ENCODE measurements at places on chromosomes 3 and 15.

DNA sequence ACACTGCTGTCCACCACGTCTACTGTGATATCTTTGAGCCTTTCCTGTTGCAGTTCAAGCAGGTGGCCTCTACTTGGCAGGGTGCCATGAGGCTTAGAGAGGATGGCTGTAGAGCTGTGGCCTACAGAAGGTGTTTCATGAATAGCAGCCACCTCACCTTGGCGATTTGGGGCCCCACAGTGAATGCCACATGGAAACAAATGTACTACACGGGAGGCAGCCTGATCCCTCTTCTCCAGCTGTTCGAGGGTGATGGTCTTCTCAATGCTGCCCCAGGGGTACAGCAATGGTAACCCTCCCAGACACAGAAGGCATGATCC lies 70.7 kb downstream of the FAM43A start:
- no peak for DNase-seq

GRCh38 chr3:70360979-70361760 lies 48.7 kb upstream of the MDFIC2 start:
- no peak for DNase-seq

DNA sequence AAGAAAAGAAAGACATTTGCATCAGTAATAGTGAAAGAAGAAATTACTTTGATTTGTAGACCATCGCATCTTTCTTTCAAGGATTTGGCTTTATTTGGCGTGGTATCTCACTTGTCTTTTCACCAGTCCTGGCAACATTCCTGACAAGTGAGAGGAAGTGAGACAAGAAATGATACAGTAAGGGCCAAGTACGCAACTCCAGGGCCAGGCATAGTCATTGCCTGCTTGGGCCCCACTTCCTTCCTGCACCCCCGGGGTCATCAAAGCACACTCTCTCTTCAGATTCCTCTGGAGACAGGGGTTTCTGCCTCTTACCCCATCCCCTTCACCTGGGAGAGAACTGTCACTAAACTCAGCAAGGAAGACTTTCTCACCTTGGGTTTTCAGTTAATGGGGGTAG lies 55.1 kb downstream of the CD47 start:
- DNase-seq = no peak

DNA sequence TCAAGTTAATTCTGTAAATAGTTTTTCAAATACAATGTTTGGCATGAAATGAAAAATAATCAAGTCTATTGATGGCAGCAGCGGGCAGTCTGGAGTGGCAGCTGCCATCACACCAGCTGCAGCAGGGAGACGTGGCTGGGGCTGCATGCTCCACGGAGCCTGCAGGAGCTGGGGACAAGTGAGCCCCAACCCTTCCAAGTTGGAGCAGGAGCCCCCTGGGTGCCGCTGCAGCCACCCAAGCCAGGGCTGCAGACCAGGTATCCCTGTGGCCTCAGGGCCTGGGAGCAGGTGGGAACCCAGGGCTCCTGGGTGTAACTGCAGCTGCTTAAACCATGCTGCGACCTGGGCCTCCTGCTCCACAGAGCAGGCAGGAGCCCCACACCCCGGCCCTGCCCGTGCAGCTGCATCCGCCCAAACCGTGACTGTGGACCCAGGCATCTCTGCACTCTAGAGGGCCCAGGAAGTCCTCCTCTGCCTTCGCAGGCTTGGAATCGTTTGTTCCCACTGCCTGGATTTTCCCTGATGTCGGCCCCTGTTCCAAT lies 257.4 kb downstream of the PLOD2 start:
- no peak for DNase-seq

- DNase-seq = no peak
Observed at GRCh38 chr3:171255236-171255806, 204.9 kb downstream of the TNIK start.

- DNase-seq = no peak
Observed at GRCh38 chr15:81091889-81092558, 42.0 kb upstream of the CFAP161 start.

DNA sequence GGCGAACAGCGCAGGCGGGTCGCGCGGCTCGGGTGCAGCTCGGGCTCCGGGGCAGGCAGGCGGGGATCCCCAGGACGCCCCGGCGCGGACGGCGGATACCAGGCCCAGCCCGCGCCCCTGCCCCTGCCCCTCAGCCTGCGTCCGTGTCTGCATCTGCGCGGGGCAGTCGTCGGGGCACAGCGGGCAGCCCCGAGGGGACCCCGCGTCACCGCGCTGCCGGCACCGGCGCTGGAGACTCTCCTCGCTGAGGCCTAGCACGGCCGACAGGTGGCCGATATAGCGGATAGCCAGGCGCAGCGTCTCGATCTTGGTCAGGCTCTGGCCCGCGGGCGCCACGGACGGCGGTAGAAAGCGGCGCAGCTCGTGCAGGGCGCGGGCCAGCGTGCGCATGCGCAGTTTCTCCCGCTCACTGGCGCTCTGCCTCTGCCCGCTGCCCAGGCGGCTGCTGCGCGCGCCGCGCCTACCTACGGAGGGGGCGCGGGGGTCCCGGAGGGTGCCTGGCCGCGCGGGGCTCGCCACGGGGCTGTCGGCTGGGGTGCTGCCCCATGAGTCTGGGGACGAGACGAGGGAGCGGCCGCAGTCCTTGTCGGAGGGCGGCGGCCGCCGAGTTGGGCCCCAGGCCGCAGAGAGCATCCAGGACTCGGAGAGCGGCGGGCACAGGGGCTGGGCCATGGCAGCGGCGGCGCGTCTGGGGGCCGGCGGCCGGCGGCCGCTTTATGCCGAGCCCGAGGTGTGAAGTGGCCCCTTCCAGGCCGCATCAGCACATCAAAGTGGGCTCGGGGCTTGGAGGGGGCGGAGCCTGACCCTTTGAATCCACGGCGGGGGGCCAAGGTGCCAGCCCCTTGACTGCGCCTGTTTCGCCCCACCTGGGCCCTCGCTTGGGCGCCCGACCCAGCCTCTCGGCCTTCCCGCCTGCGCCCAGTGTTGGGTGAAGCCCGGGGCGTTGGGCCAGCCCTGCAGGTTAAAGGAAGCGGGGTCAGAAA lies at the start of gene MESP1:
MESP1 (minus strand) TSS at position 690 of the 983 bp plus-strand sequence; CDS start at position 672, 18 bp downstream.
- DNase-seq = peak; percentile 93

DNA sequence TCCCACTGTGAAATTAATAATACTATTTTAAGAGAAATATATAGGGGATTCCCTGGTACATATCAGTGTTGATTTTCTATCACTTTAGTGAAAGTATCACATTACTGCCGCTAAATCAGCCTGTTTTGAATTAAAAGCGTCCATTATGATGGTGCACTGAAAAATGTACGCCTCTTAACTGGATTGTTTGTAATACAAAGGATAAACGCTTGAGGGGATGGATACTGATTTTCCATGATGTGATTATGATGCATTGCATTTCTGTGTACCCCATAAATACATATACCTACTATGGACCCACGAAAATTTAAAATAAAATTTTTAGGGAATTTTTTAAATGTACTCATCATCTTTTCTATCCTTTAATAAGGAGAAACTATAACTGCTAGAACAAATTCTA lies 478.6 kb downstream of the MAGI1 start:
- no peak for DNase-seq

- DNase-seq = no peak
Observed at GRCh38 chr3:71497367-71497897, 86.1 kb downstream of the FOXP1 start.

Measured in H1 (cell line).